ENCODE measurements at places on chromosomes 12 and 14. TPM values are rescaled to one million over a fixed set of nuclear protein-coding genes. Genes with fewer than 3 reads are reported as not detected.

Gene GLIPR1L2
- total RNA-seq, result 0.91 TPM

Gene FGD4
- 0.69 TPM for total RNA-seq

Gene SELPLG
- 163 TPM for total RNA-seq

Gene CLEC14A
- total RNA-seq, result not detected

Gene PMCH
- total RNA-seq, result not detected

Gene CPNE6
- not detected for total RNA-seq

Gene C1QL4
- total RNA-seq, result not detected

Gene NGB
- total RNA-seq, result not detected

Gene LTB4R2
- total RNA-seq, result 13.0 TPM

Gene CDKN3
- total RNA-seq, result 3.2 TPM

Gene PLEKHG7
- not detected for total RNA-seq

Gene MYF5
- total RNA-seq, result not detected

Gene SLIRP
- 44.8 TPM for total RNA-seq

Gene KRT6B
- not detected for total RNA-seq

Gene DPPA3
- not detected for total RNA-seq

Gene SERPINA3
- total RNA-seq, result not detected

Gene A2ML1
- not detected for total RNA-seq

Gene KLHDC1
- total RNA-seq, result 18.2 TPM

Gene SYT1
- total RNA-seq, result not detected

Gene ADGRD1
- 0.34 TPM for total RNA-seq

Gene FSCB
- total RNA-seq, result not detected

Gene TBC1D30
- 0.65 TPM for total RNA-seq

Gene LIN7A
- total RNA-seq, result not detected

Gene ADAM21
- total RNA-seq, result not detected

Gene PROX2
- total RNA-seq, result 0.75 TPM

Gene CPM
- total RNA-seq, result 0.81 TPM

Gene TAS2R10
- 1.3 TPM for total RNA-seq

Gene CELA1
- 2.5 TPM for total RNA-seq

Gene SRRM4
- total RNA-seq, result not detected

Gene ANKRD33
- total RNA-seq, result not detected

Gene TMPRSS12
- total RNA-seq, result not detected

Gene CCDC60
- not detected for total RNA-seq

Gene PYGL
- 0.39 TPM for total RNA-seq

Gene TPPP2
- total RNA-seq, result not detected

Gene GARIN6
- not detected for total RNA-seq

Gene REM2
- 5.7 TPM for total RNA-seq

Gene ARMH4
- total RNA-seq, result not detected

Gene ENO2
- 144 TPM for total RNA-seq

Gene SLC17A8
- total RNA-seq, result not detected

Gene PLBD1
- 0.86 TPM for total RNA-seq

Gene GPN3
- total RNA-seq, result 13.5 TPM

Gene SLC4A8
- 0.41 TPM for total RNA-seq

Gene PHLDA1
- 1.2 TPM for total RNA-seq

Gene C12orf54
- total RNA-seq, result not detected

Gene KLRC1
- 4.4 TPM for total RNA-seq

Gene INHBC
- 0.18 TPM for total RNA-seq

Gene CCDC197
- not detected for total RNA-seq

Gene KDM5A
- 126 TPM for total RNA-seq

Gene NEDD8
- 96.8 TPM for total RNA-seq

Gene ALDH2
- 3.1 TPM for total RNA-seq

Gene GALNT8
- total RNA-seq, result 0.86 TPM

Gene NRXN3
- total RNA-seq, result not detected

All from naive thymus-derived CD8-positive, alpha-beta T cell (primary cell).